ENCODE measurements at places on chromosomes 4 and X.

DNA sequence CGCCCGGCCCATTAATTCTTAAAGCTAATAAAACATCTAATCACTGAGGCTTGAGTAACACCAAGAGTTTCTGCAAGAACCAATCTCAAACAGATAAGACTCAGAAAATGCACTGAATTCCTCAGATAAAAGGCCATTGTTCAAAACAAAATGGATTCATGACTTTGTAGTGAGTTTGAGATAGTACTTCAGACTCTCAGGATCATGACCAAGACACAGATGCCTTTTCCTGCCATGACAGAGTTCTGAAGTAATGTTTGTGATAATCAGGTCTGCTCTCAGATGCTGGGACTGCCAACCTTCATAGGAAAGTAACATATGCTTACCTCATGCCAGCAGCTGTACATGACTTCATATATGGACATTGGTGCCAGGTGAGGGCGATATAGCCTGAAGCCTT lies 54.6 kb downstream of the NIPAL1 start:
- no peak for DNase-seq

DNA sequence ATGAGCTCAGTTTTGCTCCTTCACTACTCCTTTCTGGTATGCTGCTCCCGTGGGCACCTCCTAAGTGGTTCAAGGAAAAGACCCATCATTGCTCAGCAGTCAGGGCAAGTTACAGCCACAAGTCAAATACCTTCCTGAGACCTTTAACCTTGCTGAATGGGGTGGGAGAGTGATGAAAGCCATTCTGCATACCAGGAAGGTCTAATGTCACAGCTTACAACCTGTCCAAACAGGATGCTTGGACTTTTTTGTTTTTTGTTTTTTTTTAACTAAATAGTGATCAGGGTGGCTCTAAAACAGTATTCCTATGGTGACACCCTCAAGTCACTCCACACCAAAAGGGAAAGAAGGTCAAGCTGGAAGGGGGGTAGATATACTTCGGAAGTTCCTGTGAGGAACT lies 93.1 kb downstream of the GPC3 start:
- DNase-seq, result peak; percentile 13

GRCh38 chrX:150676221-150676620 lies 17.0 kb upstream of the MTMR1 start:
- no peak for DNase-seq

DNA sequence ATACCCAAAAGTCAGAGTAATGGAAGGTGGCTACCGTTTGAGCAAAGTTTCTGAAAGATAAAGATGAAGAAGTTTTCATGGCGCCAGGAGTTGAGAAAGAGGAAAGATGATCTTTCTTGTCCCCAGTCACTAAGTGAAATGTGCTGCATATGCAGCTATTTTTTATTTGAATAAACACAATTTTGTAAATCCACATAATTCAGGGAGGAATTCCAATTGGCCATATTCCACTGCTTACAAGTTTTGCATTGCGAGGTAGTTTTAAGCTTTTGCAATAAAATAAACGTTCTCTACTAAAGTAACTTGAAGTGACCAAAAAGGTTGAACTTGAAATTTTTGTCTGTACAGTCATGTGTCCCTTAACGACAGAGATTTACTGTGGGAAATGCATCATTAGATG lies 139.3 kb upstream of the VCX2 start:
- DNase-seq, result no peak

DNA sequence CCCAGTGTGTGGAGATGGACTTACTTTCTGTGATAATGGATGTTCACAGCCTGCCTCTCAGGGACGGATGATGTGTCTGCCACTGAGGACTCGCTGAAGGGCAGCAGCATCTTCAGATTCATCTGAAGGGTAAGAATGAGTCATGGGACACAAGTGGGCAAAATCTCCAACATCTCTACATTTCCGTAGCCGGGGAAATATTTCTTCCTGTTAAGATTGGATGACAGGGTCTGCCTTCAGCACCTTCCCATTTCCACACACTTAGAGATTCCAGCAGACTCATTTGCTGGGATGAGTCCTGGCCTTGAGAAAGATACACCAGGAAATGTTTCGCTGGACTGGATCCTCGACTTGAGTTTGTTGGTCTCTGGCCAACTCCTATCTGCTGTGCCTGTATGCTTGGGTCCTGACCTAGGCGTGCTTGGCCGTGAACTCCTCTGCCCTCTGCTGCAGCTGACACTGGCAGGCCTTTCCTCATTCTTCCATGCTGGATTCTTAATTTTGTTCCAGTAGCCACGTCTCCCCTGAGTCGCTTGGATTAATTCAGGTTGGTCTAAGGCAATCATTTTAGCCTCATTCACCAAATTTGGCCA lies 46.5 kb upstream of the SOD3 start:
- DNase-seq, result no peak

- DNase-seq, result no peak
Measured at GRCh38 chr4:24855741-24856140, 57.1 kb downstream of the CCDC149 start.

GRCh38 chrX:148380650-148381561 lies 119.5 kb upstream of the AFF2 start:
- DNase-seq, result no peak

- peak; percentile 39 for DNase-seq
Measured at GRCh38 chr4:182828360-182829025, 88.7 kb downstream of the DCTD start.

DNA sequence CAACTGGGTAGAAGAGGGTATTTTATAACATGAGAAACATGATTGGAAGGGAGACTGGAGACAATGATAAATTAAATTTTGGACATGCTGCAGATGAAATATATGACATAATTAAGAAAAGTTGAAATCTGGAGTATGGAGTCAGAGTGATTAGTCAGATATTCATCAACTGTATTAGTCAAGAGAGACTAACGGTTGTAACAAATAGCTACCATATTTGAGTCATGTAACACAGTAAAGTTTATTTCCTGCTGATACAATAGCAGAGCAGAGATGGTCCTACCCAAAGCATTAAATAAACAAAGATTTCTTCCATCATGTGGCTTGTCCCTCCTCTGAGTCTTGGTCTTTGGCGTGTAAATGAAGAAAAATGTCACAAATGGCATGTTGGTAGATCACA lies 321.3 kb downstream of the GALNTL6 start:
- DNase-seq, result no peak

DNA sequence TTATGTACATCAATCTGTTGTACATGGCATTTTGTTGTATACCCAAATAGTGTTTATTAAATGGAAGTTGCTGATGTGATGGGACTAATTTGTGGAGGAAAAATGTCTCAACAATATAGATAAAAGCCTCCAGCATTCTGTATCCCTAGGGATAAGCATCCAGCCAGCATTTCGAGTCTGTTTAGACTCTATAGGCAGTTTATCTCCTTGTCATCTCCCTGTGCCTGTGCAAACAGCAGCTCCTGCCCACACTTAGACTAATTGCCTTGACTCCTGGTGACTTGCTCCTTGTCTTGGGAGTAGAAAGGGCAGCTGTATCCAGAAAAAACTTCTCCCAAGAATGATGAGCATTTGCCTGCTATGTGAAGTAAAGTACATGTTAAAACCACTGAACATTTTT lies 83.8 kb downstream of the DOCK11 start:
- no peak for DNase-seq

GRCh38 chr4:81512757-81513501 lies 41.2 kb upstream of the RASGEF1B start:
- no peak for DNase-seq

- peak; percentile 88 for DNase-seq
Measured at GRCh38 chr4:1910643-1911042, 39.5 kb downstream of the NSD2 start.

DNA sequence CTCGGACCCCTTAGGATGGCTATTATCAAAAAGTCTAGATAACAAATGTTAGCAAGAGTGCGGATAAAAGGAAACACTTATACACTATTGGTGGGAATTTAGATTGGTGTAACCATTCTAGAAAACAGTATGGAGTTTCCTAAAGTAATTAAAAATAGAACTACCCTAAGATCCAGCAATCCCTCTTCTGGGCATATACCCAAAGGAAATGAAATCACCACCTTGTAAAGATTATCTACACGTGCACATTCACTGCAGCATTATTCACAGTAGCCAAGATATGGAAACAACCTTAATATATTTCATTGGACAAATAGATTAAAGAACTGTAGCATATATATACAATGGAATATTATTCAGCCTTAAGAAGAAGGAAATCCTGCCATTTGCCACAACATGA lies 462.4 kb downstream of the IQCM start:
- no peak for DNase-seq

DNA sequence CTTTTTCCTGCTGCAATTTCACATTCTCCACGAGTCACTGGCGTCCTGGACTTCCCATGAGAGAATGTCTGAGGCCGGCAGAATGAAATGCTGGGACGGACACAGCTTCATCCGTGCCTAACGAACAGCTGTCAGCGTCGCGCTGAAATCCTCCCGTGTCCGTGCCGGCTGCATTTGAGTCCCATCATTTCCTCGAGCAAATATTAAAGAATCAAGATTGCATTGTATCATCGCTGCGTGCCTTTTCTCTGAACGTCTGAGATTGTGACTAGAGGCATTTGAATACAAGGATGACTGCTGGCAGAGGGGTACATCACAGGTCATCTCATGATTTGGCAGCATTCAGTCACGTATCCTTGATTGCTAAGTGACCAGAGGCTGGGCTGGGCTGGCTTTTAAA lies 279.9 kb downstream of the ASMT start:
- DNase-seq, result no peak

GRCh38 chrX:71532078-71532752 lies 689 bp upstream of the OGT start:
- no peak for DNase-seq

DNA sequence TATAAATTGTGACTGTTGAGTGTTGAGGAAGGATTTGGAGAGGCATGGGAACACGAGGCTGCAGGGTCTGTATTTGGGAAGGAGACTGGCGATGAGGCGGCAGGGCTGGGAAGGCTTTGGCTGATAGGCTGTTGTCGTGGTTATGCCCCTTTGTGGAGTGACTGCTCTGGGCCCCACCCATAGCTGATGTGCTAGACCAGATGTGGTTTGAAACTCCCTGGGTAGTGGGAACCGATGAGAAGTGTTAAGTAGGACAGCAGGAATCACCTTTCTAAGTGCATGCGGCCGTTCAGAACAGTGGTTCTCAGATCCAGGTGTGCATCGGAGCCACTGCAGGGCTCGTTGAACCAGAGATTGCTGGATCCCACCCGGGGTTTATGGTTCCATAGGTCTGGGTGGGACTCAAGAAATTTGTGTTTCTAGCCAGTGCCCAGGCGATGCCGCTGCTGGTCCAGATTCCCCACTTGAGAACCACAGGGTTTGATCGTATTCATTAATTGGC lies 42.3 kb downstream of the TBC1D14 start:
- DNase-seq, result no peak

GRCh38 chr4:16991450-16991849 lies 93.0 kb upstream of the LDB2 start:
- DNase-seq, result no peak

GRCh38 chr4:102959496-102959895 lies 60.0 kb downstream of the SLC9B1 start:
- no peak for DNase-seq

GRCh38 chr4:33980361-33980760 lies 2264.0 kb downstream of the ARAP2 start:
- DNase-seq, result no peak

DNA sequence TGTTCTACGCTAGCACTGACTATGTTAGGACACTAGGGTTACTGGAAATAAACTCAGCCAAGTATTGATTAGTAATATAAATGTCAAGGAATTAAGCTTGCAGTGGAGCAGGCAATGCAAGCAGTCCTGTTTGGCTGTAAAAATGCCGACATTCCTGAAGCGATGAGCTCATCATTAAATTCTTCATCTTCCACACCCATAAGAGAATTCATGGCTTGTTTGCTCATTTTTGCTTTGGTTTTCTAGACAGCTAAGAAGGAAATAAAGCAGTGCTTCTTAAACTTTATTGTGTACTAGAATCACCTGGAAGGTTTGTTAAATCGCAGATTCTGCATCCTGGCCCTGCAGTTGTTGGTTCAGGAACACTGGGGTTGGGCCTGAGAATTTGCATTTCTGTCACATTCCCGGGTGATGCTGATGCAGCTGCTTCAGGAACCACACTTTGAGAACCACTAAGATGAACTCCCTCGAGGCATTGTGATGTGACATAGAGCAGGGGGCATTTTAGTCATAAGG lies 17.8 kb downstream of the ANXA3 start:
- peak; percentile 54 for DNase-seq

GRCh38 chr4:141638230-141638629 lies 1.8 kb downstream of the IL15 start:
- DNase-seq, result no peak

DNA sequence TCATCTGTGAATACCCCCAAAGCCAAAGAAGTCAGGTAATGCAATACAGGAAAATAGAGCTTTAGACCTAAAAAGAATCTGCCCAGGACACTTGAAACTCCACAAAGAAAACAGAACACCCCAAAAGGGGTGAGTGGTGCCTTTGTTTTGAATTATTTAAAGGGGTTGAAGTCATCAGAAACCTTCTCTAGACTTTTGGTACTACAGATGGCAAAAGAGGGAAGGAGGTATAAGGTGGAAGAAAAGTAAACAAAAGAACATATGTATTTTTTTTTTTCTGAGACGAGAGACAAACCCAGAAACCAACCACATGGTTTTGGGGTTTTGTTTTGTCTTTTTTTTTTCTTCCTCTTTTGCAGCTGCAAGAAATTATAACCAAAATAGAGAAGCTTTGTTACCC lies 1477.8 kb downstream of the C4orf33 start:
- no peak for DNase-seq

GRCh38 chrX:131985526-131986049 lies 37.5 kb upstream of the STK26 start:
- DNase-seq, result peak; percentile 36

- DNase-seq, result no peak
Measured at GRCh38 chrX:38365954-38366353, 13.6 kb downstream of the OTC start.

DNA sequence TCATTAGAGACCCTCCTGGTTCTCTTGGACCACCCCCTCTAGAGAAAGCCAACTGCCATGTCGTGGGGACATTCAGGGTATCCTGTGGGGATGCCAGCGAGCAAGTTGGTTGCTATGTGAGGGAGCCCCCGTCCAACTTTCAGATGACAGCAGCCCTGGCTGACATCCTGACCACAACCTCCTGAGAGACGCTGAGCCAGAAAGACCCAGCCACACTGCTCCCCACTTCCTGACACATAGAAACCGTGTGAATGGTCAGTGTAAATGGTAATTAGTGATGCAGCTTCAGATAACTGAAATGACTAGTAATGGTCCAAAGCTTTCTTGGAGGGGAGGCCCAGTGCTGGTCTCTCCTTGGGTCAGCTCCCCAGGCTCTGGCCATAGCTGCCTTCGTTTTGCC lies 10.8 kb downstream of the CLCN4 start:
- DNase-seq, result no peak

Data from GM23338 (cell line).